ENCODE measurements at places on chromosomes 6 and 20. TPM values are rescaled to one million over a fixed set of nuclear protein-coding genes. Genes with fewer than 3 reads are reported as not detected.

The TFAP2D gene
- total RNA-seq = not detected

The BACH2 gene
- total RNA-seq = 66.9 TPM

The ARMH2 gene
- 0.40 TPM for total RNA-seq

The FAM217B gene
- 18.7 TPM for total RNA-seq

The ADGRG6 gene
- total RNA-seq = 1.3 TPM

DNA sequence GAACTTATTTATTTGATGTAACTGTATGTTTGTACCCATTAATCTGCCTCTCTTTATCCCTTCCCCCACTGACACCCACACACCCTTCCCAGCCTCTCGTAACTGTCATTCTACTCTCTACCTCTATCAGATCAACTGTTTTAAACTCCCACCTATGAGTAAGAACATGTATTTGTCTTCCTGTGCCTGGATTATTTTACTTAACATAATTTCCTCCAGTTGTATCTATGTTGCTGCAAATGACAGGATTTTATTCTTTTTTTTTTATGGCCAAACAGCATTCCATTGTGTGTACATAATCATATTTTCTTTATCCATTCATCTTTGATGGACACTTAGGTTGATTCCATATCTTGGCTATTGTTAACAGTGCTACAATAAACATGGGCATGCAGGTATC, 49.3 kb downstream of the PHACTR2 start:
- DNase-seq = no peak

DNA sequence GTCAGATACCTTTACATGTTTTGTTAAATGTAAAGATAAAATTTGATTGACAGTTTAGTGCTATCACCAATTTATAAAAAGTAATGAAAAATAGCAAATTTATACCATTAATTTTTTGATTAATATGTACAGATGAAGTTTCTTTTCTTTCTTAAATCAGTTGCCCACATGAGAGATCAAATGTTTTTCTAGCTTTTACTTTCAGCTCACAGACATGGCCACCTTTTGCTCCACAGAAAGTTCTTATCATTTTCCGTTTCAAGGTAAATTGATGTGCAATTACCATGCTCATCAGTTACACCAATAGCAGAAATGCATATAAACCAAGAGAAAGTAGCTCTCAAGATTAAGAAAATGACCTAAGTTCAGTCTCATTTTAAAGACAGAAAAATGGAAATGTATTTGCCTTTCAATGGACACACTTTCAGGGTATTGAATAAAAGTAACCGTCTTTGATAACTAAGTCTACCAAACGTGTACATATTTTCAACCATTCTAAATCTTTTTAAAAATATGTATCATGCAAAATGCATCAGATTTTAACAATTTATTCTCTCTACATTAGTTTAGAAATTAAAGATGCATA, 16.6 kb upstream of the EXOC2 start:
- no peak for DNase-seq

DNA sequence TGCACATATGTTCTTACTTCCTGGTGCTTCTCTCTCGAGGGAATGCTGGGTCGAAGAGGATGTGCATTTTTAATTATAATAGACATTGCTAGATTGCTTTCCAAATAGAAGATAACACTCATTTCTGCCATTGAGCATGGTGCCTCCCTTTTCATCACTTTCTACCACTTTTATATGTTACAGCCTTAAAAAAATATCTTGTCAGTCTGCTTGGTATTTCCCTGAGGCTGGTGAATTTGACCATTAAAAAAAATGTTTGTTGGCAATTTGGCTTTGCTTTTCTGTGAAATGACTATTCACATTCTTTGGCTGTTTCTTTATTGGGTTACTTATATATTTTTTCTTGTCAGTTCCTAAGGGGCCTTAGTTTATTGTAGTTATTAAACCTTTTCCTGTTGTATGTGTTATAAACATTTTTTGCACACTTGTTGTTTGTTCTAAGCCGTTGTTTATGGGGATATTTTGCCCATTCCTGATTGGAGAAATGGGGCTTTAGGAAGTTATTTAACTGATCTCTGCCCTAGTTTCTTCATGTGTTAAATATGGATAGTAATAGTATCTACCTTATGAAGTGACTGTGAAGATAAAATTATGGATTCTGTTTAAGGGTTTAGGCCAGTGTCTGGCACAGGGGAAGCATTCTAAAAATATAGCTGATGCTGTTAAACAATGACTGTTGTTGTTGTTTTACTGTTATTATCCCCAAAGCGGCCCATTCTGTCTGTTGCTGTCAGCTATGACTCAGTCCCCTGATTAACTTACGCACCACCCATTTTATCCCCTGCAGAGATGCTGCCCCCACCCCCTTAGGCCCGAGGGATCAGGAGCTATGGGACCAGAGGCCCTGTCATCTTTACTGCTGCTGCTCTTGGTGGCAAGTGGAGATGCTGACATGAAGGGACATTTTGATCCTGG, 3.8 kb downstream of the DDR1 start:
- DNase-seq = no peak

DNA sequence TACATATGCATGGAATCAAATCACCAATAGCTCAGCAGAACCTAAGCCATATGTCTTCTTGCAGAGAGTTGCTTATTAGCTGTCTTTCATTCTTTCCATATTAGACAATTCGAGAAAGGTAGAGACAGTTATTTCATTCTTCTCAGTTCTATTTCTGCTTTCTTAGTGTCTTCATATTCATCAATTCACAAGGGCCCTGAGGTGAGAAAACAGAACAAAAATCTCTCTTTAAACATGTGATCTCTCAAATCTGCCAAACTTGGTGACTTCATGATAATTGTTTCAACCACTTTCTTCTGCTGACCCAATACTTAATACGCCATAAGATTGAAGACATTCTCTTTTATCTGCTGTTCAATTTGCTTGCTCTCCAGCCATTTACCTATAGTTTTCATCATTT, 229.7 kb upstream of the MARCKS start:
- DNase-seq = no peak

- DNase-seq = no peak
Observed at GRCh38 chr20:3038454-3038853, 5.0 kb upstream of the GNRH2 start.

DNA sequence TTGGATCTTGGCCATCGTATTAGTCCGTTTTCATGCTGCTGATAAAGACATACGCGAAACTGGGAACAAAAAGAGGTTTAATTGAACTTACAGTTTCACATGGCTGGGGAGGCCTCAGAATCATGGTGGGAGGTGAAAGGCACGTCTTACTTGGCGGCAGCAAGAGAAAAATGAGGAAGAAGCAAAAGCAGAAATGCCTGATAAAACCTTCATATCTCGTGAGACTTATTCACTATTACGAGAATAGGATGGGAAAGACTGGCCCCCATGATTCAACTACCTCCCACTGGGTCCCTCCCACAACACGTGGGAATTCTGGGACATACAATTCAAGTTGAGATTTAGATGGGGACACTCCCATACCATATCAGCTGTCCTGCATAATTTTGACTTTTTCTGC, 20.1 kb upstream of the REPS1 start:
- no peak for DNase-seq

- no peak for DNase-seq
Observed at GRCh38 chr6:48087448-48087847, 23.5 kb downstream of the PTCHD4 start.

DNA sequence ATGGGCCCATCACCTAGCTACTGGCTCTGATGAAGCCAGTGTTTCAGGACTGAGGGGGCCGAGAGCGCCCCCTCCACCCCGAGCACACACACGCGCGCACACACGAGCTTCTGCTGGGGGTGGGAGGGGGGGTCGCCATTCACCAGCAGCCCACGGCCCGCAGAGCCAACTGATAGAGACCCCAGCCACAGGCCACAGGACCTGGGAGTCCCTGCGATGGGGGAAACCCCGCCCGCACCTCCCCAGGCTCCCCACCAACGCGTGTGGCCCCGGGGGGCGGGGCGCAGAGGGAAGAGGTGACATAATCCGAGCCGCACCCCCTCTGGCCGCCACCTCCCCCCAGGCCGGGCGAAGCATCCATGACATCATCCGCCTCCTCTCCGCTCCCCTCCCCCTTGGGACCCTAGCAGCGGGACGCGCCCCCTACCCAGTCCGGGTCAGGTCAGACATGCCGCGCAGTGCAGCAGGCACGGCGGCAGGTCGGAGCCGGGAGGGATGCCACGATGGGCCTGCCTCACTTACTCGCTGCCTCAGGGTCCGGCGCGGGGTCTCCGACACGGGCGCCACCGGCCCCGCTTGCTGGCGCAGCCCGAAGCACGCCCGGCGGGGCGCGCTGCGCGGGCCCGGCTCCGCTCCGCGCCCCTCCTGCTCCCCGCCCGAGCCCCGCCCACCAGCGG, at the start of gene LZTS3:
Gene LZTS3, minus strand, starts transcription at position 617 of the 677 bp plus-strand sequence. CDS start 6,386 bp downstream, outside the sequence.
- DNase-seq = peak; percentile 89

DNA sequence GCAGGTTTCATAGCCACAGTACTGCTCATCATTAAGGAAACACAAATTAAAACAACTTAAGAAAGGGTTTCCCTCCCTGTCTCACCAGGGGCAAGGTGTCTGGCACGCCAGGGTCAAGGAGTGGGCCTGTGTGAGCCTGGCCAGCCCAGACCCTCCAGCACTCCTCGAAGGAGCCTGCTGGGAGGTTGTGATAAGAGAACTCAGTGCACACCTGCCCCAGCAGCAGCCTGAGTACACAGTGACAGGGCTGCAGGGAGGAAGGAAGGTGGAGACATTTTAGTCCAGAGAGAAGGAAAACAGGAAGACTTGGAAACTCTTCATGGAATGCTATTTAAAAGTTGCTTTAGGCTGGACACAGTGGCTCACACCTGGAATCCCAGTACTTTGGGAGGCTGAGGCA, 14.1 kb downstream of the NINL start:
- DNase-seq = no peak

DNA sequence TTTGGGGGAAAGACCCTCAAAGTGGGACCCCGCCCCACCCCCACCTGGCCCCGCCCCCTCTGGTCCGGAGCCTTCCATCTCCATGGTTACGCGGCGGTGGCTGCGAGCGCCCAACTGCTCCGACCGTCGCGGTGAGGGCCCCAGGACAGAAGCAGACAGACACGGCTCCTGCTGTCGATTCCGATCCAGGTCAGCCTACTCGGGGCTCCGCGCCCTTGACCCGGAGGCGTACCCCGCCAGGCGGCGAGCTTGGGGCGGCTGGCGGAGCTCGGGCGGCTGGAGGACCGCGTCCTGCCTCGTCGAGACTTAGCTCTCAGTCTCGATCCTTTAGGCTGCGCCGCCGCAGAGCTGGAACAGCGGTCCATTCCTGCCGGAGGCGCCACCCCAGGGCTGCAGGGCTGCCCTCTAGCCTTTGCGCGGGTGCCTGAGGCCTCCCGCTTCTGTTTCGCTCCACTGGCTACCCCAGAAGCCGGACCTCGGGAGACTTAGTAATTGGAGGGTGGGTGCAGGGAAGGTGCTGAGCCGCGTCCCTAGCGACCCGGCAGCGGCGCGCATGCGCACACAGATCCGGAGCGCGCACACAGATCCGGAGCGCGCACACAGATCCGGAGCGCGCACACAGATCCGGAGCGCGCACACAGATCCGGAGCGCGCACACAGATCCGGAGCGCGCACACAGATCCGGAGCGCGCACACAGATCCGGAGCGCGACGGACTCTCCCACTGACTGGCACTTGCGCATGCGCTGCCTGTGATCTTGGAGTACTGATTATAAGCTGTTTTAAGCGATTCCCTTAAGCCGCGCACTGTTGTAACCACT, at the start of gene CFAP206:
Gene CFAP206, plus strand, starts transcription at position 72 of the 820 bp plus-strand sequence. CDS start 1,868 bp downstream, outside the sequence.
- DNase-seq = peak; percentile 84

DNA sequence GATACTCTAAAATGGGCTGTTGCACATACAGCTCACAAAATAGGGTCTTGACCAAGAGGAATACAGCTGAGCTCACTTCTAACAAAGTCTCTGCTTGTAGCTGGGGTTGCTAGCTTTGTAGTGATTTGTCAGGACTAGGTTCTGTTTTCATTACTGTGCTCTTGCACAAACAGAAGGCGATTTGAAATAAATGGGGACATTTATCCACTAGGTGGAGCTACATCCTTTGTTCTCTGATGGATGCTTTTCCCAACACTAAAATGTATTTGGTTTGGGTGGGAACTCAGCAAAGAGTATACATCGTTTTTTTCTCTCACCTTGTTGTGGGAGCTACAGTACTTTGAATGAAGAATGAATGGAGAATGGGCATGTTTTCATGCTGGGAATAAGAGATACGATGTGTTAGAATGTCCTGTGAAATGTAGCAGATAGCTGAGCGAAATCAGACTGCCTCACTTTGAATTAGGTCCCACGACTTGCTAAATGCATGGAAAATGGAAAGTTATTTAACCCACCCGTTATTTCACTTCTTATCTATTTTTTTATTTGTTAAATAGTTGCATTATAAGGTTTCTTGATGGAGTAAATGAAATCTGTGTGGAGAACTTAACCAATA, 494.7 kb upstream of the MAP3K7 start:
- DNase-seq = no peak

GRCh38 chr6:25359191-25359861, 80.2 kb downstream of the CARMIL1 start:
- DNase-seq = no peak

GRCh38 chr20:54772893-54773642, 297.7 kb downstream of the DOK5 start:
- DNase-seq = no peak

DNA sequence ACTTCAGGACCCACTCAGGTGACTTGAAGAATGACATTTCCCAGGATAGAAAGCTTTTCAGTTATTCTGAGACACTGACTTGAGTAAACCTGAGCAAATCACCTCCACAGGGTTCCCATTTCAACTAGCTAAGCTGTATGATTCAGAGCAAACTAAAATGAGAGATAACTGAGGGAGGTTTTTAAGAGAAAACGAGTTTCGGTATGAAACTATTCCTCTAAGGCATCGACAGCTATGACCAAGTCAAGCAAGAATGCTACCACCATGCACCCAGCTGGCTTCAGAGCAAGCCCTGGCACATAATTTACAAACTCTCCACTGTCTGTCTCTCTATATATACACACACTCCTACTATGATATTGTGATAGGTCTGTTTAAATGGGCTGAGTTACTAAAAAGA, 75.4 kb downstream of the PERP start:
- DNase-seq = no peak

DNA sequence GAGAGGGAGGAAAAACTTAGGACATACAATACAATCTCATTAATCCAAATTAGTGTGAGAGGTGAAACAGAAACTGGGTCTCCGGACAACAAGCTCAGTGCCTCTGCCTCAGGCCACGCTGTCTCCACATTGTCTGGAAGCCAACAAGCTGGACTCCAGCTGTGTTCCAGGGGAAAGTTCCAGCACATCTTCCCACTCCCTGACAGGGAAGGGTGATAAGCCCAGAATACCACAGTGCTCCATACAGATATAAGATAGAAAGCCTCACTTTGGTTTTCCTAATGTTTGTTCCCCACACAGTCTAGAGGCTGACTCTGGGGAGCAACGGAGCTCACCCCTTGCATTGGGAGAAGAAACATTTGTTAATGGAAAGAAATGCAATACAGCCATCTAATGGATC, 117.1 kb upstream of the SPTLC3 start:
- DNase-seq = no peak

DNA sequence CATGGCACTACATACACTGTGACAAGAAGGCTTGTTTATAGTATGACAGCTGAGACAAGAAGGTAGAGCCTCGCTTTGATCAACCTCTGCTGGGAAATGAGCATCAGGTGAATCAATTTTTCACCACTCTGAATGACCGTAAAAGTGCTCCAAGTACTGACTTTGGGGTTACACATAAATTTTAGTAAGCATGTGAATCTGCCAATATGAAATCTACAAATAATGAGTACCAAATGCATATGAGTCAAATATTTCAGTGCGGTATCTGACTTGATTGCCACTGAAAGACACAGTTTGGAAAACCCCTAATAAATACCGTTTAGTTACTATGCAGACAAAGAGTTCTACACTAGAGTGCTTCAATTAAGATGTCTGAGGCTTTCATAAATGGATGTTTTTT, 77.8 kb downstream of the ATG5 start:
- no peak for DNase-seq

GRCh38 chr6:44869321-44869897, 458.7 kb upstream of the RUNX2 start:
- peak; percentile 38 for DNase-seq

Data from activated CD8-positive, alpha-beta T cell treated with anti-CD3 and anti-CD28 coated beads for 36 hours (primary cell).